ENCODE measurements at places on chromosomes 3 and 15.

- no peak for DNase-seq
Observed at GRCh38 chr3:156553705-156554356, 1.1 kb downstream of the SSR3 start.

GRCh38 chr15:88243895-88244787, 12.4 kb downstream of the NTRK3 start:
- peak; percentile 25 for DNase-seq

GRCh38 chr3:47950453-47951169, 65.6 kb downstream of the MAP4 start:
- DNase-seq = no peak

DNA sequence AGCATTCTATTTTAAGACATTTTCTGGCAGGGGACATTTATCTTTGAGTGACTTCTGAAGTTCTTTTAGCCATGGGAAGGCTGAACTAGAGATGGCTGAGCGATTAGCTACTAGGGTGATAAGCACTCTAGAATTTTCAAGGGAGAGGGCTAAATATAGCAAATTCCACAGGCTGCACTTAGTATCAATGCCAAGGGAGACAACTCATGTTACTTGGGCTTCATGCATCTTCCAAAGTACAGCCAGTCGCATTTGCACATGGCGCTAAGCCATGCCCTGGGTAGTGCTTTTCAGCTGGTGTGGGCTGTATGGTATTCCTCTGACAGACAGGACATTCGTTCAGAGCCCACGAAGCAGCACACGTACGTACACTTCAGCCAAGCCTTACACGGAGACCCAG, 69.6 kb downstream of the RYR3 start:
- no peak for DNase-seq

DNA sequence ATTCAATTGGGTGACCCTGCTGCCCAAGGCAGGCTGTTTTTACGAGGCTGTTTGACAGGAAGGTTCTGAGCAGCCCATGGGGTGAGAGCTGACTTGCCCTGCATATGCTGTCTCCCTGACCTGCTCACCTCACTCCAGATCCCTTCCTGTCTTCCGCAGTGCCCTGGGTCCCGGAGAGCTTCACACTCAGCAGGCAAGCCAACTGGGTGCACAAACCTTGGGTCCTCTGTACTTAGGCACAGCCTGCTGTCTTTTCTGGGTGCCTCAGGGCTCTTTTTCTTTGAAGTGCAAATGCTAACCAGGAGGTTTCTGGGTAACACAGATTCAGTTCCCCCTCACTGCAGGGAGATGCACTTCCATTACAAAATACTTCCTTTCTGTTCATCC, 32.8 kb downstream of the ZXDC start:
- no peak for DNase-seq

DNA sequence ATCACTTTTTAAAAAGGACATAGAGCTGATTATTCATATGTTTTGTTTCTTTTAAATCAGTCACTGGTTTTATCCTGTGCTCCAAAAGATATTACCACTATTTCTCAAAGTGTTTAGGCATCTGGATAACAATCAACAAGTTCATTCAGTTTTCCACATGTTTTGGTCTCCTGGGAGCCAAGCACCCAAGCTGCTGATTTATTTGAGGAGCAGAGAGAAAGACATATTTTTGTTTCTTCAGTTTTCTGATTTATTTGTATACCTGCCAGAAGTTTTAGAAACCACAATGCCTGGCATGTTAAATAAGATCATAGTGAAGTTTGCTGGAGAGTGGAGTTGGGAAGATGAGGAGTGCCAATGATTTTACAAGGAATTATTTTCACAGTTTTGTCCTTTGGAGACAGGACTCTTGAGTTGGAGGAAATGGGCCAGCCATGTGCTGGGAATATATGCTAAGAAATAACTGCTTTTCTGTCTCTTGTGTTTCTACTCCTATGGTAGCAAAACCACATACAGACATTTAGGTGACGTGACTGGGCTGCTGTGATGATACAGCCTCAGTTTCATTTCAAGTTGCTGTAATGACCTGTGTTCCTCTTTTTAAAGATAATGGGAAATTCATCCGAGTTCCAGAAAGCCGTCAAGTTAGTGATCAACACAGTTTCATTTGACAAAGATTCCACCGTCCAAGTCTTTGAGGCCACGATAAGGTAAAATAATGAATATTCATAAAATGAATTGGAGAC, 11.7 kb downstream of the EDEM1 start:
- no peak for DNase-seq

DNA sequence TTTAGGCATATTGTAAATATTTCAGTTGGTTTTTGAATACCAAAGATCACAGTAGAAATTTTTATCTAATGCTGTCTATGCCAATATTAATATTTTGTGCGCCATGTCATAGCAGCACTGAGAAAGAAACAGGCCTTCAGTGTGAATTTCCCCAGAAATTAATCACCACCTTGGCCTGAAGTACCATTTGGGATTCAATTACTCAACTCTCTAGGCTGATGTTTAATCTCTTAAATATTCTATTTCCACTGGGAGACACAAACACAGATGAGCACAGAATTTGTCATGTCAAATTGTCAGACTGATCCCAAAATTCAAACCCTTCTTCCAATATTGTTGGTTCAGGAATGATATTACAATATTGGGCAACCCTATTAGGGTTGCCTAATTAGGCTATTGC, 509.3 kb downstream of the ROBO1 start:
- DNase-seq = no peak

- no peak for DNase-seq
Observed at GRCh38 chr3:56012721-56013120, 455.5 kb downstream of the ERC2 start.
